Stimulated activated CD4-positive, alpha-beta T cell treated with anti-CD3 and anti-CD28 coated beads, Interleukin-1b, Interleukin-23, amount 100 ng/mL, for 48 hours (primary cell): ENCODE measurements at places on chromosomes 7 and 10.

DNA sequence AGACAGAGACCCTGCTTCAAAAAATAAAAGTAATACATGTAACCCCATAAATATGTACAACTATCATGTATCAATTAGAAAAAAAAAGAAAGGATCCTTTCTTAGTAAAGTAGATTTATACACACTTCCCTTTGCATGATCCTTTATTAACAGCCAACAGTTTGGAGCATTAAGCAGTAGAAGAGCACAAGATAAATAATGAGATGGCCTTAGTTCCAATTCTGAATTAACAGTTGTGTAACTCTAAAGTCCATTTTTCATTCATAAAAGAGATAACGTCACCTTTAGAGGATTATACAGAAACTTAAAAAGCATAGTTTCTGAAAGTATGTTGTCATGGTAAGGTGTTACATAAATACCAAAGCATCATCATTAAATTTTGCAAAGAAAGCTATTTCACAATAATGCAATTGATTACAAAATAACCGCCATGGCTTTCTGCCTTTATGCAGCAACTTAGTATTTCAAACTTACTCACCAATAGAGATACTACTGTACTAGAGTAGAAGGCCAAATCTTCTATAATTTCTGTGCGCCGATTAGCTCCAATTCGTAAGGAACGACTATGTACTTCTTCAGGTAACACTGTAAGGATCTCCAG, 40.3 kb downstream of the TNPO3 start:
- no peak for DNase-seq

DNA sequence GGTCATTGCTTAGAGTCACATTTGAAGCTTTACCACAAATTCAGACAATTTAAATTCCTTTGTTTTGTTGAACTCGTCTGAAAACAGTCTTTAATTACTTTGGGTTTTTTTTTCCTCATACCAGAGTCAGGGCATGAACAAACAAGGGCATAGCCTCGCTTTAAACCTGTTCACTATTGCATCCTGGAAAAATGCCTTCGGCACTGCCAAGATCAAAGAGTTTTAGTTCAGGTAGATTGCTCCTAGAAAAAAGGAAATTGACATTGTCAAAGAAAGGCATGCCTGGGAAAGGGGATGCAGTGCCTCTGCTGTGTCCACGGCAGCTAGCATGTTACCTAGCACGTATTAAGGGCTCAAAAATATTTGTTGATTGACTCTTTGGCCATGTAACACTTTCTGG, 235.1 kb downstream of the ARHGAP21 start:
- DNase-seq = no peak

- no peak for DNase-seq
These were observed 10.8 kb upstream of the SEMA3C start for GRCh38 chr7:80929619-80930018.

DNA sequence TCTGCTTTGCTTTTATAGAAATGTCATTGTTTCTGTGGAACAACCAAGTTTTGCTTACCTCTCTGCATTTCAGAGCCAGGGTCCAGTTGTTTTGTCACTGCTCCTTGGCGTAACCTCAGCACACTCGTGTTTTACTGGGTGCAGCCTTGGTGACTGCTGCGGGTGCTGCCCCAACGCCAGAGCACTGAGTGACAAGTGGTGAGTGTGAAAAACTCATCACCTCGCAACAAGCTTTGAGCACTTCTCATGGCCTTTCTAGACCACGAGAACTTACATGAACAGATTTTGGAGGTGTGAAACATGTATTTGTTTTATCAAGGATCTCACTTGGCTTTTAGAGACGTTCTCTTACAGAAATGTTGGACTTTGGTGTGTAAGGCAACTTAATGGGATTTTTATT, 31.0 kb downstream of the GLRX3 start:
- DNase-seq = no peak

DNA sequence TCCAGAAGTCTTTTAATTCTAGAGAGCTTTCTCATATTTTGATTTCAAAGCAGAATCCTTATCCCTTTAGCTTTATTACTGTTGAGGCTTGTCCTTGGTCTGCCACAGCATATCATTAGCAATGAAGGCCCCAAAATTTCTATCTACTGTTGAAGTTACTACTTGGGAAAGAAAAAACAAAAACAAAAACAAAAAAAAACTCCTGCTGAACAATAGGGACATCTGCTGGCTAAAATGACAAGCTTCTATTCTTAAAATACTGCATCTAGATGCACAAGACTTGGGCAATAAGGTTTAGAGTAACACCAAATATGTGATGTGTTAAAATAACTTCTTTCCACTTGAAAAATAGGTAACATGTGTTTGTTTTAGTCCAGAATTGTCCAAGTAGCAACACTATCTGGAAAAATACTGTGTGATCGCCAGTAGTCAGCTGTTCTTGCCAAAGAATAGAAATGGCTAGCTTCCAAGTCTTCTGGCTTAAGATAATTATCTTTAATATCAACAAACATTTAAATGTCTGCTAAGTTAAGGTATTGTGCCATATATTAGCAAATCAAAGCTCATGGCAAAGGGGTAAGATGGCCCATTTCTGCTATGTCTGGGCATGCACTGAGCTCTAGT, 3.8 kb upstream of the DMTF1 start:
- no peak for DNase-seq

- DNase-seq = peak; percentile 17
These were observed 37.3 kb upstream of the PRSS1 start for GRCh38 chr7:142711746-142712616.

GRCh38 chr10:12833451-12833850, 168.1 kb downstream of the CCDC3 start:
- DNase-seq = no peak

DNA sequence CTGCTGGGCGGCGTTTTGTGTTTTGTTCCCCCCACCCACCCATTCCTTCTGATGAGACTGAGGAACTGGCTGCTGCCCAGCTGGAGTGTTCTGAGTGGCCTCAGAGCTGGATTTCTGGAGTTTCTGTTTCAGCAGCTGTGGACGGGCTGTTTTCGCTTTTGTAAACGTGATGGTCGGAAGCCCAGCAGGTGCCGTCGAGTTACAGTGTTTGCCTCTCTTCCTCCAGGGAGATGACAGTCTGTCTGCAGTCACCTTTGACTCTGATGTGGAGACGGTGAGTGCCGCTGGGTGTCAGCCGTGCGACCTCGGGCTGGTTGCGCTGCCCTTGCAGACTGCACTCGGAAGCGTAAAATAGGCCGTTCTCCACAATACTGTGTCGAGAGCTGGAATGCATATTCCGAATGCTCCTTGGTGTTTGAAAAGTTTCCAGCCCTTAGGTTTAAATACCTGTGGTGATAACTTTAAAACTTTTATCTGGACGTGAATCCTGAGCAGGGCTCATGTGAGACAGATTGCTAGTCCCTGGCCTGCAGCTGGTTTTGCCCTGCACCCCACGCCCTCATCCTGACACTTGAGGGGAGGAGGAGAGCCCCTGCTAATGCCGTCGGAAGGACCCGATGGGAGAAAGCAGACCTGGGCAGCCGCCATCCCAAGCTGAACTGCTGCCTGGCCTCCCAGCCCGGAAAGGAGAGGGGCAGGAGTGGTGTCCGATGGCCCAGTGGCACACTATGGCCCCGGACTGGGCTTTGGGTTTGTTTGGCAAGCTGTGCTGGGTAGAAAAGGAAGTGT, 8.3 kb downstream of the IQCE start:
- peak; percentile 27 for DNase-seq

DNA sequence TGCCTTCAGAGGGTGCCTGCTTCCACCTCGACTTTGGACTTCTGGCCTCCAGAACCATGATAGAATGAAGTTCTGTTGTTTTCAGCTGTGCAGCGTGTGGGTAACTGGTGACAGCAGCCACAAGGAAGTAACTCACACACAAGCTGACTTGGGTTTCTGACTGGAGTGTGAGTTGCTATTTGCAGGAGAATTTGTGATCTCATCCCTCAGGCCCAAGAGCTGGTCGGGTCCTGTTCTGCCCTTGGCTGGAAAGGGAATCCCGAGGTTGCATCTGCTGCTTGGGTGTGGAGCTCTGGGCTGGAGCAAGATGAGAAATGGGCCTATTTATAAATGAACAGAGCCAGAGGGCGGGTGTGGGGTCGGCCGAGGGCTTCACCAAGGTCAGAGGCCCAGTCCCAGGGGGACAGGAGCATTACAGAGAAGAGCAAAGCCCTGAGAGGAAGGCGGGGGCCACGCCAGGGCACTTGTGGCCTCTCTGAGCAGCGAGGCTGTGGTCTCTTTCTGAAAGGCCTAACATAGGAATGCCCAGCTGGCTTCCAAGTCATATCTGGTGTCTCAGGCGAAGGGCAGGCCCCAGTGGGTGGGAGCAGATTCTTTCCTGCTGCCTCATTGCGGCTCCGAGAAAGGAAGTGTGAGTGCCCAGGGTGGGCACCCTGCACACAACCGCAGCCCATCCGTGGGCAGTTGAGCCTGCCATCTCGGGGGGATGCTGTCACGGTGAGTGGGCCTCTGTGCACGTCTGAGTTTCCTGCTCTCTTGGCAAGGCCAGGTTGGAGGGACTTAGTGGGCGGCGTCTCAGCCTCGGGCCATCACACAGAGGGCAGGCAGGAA, 26.5 kb upstream of the C10orf71 start:
- no peak for DNase-seq

- DNase-seq = no peak
These were observed 9.0 kb downstream of the ZWINT start for GRCh38 chr10:56351909-56352630.

- no peak for DNase-seq
These were observed 46.4 kb upstream of the PARD3 start for GRCh38 chr10:34861293-34862021.
